NCI-H510A (cell line): ENCODE measurements at places on chromosomes 2 and 18.
A peak's percentile ranks its signal among the peaks of the same experiment; 100 is the strongest.

DNA sequence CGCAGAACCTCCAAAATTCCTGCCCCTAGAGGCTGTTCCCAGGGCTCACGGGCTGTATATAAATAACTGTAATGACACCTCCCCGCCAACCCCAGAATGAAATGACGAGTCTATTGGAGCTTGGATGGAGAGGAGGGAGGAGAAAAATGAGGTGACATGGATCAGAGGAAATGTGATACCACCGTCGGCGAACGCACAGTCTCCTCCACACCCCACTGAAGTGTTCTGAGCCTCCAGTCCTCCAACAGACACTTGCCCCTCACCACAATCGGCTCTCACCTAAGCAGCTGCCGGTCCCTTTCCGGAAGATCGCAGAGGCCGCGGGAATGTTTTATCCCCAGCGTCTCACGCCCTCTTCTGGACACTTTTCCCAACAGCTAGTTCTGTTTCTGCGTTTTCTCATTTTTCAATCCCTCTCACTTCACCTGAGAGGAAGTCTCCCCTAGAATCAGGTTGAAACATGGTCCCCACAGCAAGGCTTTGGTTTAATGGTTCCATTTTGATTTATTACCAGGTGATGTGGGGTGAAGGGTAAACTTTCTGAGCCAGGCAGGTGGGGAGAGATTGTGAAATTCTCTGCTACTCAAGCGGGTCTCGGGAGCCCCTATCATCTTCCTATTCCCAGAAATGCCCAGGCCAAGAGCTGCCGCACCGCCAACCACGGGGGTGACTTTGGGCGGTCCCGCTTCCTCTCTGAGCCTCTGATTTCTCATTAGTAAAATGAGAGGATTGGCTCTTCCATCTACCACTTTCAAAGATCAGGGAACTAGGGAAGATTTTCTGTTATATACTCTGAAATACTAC is 9.1 kb upstream of the MYO5B start:
- DNase-seq = peak; percentile 55

DNA sequence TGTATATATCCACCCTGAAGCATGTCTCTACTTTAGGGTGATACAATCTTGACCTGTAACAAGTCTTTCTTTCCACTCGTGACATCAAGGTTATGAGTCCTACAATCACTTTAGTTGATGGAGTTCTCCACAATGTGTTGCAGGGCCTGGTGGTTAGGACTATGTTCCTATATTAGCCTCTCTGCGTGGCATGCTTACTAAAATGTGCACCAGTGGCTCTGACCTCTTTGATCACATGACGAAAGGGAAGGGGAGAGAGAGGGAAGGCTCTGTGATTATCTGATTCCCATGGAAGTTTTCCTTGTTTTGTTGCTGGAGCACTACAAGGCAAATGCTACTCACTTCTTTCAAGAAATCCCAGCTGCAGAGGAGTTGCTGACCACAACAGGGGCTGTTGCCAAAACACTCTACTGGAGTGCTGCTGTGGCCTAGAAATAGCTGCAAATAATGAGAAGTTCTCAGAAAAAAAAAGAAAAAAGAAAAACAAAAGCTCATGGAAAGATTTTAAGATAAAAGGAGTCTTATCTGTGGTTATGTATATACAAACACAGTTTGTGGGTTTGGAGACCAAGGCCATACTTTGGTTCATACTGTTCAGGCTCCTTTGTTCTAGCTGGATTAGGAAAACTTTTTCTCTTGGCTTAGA is 272.8 kb upstream of the MMADHC start:
- no peak for DNase-seq

DNA sequence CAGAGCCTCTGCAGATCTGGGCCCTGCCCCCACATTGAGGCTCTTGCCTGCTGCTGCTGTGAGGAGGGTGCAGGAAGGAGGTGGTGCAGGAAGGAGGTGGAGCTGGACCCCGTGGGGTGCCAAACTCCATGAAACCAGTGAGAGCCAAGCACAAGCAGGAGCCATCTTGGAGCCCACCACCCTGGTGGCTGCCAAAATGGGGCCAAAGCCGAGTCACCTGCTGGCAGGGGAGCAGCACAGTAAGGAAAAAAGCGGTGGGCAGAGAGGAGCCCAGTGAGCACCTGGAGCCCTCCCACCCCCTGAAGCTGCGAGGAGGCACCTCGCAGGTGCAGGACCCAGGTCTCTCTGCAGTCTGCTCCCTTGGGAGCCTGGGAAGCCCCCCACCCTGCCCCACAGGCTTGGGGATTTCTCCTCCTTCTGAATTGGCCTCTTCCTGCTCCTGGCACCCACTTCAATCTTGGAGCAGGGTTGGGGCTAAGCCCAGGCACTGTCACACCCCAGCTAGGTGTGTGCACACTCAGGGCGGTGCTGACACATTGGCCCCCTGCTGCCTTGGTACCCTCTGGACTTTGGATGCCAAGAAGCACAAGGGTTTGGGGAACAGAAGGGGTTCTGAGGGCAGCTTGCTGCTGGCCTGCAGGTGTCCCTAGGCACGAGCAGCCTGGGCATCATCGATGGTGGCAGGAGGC is 245.4 kb upstream of the LRRTM4 start:
- no peak for DNase-seq

GRCh38 chr2:201643216-201643890 is at the start of gene TMEM237:
Gene TMEM237 (minus strand): TSS chr2:201643503. CDS start chr2:201643400, 103 bp downstream.
- DNase-seq = peak; percentile 20

GRCh38 chr2:85714841-85715240 is 20.7 kb downstream of the GNLY start:
- DNase-seq = no peak

DNA sequence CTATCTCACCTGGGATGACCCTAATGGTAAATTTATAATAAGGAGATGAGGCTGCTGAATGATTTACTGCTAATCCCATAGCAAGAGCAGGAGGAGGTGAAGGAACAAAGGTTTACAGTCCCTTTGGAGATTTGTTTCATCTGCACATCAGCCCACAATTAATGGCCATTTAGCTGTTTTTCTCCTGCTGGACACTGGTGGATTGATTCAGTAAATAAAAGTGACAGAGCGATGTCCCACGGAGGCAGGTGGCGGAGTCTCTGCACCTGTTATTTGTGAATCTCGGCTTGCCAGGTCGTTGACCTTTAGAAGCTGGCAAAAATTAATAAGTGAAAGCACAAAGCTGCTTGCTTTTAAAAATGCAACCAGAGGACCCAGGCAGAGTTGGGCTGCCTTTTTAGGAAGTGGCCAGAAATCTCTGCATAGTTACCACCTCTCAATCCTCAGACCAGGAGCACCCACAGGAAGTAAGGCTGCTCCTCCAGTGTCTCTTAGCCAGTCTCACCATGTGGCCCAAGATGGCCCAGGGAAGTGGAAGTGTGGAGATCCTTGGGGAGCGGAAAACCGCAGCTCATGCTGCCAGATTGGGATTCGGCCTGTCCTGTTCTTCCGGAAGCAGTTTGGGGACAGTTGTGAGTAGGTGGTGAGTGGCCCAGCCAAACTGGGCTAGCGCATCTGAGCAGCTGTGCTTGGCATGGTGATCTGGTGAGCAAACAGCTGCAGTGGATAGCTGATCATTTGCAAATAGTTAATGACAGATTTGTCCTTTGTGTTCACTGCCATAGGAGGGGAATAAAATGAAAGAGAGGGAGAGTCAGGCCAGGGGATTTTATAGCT is 1005.7 kb upstream of the PIK3C3 start:
- DNase-seq = no peak
